ENCODE measurements at places on chromosomes 2 and 18. TPM values are rescaled to one million over a fixed set of nuclear protein-coding genes. Genes with fewer than 3 reads are reported as not detected.

DNA sequence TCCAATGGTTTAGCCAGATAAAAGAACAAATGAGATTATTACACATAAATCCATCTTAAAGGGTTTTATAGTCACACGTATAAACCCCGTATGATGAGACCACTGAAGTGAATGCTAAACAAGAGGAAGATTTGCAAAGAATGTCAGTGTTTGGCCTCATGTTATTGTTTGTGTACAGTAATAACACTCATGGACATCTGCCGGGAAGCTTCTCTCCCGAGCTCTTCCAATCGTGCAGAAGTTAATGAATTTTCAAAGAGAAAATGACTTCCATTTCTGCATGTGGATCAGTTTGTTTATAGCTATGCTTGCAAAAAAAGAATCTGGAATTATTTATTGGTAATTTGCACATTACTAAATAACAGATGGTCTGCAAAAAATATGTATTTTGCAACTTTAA lies 88.5 kb upstream of the APCDD1 start:
- H3K36me3 ChIP-seq, result no peaks in the 10 kb centered on the region
- H3K27me3 ChIP-seq, result no peaks in the 10 kb centered on the region
- no peak overlapping the region for H3K27ac ChIP-seq
- DNase-seq, result no peak
- no peaks in the 10 kb centered on the region for H3K4me1 ChIP-seq
- H3K4me3 ChIP-seq, result no peak overlapping the region

NPHP1 gene
- 0.95 TPM for total RNA-seq

RAB17 gene
- 25.1 TPM for total RNA-seq

LYPD6B gene
- total RNA-seq, result 2.6 TPM

SNED1 gene
- total RNA-seq, result 49.6 TPM

DNA sequence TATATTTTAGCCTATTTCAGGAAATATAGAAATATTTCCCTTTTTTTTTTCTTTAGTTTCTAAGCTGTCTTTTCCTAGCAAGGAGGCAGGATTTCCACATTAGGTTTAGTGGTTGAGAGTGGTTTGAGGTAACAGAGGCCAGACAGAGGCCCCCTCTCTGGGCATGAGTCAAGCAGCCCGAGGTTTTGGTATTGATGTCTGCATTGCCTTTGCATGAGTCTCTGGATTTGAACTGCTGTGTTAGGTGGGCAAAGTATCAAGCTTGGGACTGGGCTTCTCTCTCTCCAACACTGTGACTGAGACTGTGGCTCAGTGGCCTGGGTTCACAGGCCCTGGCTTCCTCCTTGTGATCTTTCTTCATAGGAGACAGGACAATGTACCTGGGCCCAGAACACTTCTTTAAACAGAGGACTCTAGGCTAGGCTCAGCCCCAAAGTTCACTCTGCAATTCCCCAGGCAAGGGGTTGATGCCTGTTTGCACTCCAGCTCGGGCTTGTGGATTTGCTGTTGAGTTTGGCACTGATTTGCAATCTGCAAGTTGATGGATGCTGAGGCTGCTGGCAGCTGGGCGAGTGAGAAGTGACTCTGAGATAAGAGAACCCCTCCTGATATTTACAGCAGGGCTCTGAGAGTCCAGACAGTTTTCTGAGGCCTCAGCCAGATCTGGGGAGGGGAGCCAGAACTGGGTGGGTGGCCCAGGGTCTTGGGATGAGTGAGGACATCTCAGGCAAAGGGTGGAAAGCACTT lies 271.2 kb downstream of the EN1 start:
- no peak overlapping the region for H3K4me3 ChIP-seq
- no peak overlapping the region for H3K27ac ChIP-seq
- H3K36me3 ChIP-seq, result no peaks in the 10 kb centered on the region
- no peaks in the 10 kb centered on the region for H3K4me1 ChIP-seq

GRCh38 chr2:11749646-11750349 lies 3.4 kb downstream of the LPIN1 start:
- peak overlapping the region; percentile 94 for H3K27ac ChIP-seq
- H3K4me3 ChIP-seq, result no peak overlapping the region
- no peaks in the 10 kb centered on the region for H3K36me3 ChIP-seq
- peak; percentile 53 for DNase-seq

DNA sequence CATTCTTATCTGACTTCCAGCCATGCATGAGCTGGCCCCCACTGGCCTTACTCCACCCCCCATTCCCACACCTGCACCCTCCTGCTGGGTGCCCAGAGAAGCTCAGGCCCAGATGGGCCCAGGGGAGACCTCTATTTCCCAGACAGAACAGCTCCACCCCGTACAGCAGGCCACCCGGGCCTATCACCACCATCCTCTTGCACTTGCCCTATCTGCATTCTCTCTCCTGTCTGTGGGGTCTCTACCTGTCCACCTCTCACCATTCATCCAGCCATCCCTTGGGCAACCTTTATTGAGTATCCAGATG lies 25.3 kb upstream of the TNS1 start:
- H3K27ac ChIP-seq, result no peak overlapping the region
- no peak for DNase-seq
- no peak overlapping the region for H3K4me3 ChIP-seq
- no peaks in the 10 kb centered on the region for H3K36me3 ChIP-seq
- no peaks in the 10 kb centered on the region for H3K27me3 ChIP-seq
- H3K4me1 ChIP-seq, result no peaks in the 10 kb centered on the region

- no peaks in the 10 kb centered on the region for H3K4me1 ChIP-seq
- DNase-seq, result no peak
- no peaks in the 10 kb centered on the region for H3K36me3 ChIP-seq
Measured at GRCh38 chr2:188209218-188209617, 82.5 kb upstream of the GULP1 start.

GRCh38 chr18:64713284-64713683 lies 564.4 kb upstream of the LINC00305 start:
- peaks cover 3% of the 10 kb centered on the region for H3K4me1 ChIP-seq
- H3K27me3 ChIP-seq, result no peaks in the 10 kb centered on the region
- no peaks in the 10 kb centered on the region for H3K36me3 ChIP-seq
- no peak overlapping the region for H3K27ac ChIP-seq
- DNase-seq, result no peak

DNA sequence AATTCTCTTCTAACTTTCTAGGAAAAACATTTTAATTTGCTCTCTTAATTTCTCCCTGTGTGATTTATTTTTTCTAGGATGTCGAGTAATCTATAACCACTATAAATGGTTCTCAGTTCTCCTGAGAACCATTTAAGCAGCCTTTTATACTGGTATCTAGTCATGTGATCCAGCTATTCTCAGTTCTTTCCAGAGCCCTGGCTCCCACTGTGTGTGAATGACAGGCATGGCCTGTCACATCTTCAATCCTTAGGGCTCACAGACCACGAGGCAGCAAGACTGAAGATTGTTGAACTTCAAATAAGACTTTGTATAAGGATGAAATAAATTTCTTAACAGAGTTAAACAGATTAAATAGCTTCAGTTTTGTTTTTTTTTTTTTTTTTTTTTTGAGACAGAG lies 219.4 kb downstream of the HNMT start:
- DNase-seq, result no peak

FEV gene
- total RNA-seq, result 1.9 TPM

- DNase-seq, result no peak
- no peaks in the 10 kb centered on the region for H3K36me3 ChIP-seq
- H3K4me3 ChIP-seq, result no peak overlapping the region
- H3K27me3 ChIP-seq, result no peaks in the 10 kb centered on the region
- H3K4me1 ChIP-seq, result peaks cover 3% of the 10 kb centered on the region
Measured at GRCh38 chr2:234630801-234631261, 133.9 kb upstream of the ARL4C start.

DNA sequence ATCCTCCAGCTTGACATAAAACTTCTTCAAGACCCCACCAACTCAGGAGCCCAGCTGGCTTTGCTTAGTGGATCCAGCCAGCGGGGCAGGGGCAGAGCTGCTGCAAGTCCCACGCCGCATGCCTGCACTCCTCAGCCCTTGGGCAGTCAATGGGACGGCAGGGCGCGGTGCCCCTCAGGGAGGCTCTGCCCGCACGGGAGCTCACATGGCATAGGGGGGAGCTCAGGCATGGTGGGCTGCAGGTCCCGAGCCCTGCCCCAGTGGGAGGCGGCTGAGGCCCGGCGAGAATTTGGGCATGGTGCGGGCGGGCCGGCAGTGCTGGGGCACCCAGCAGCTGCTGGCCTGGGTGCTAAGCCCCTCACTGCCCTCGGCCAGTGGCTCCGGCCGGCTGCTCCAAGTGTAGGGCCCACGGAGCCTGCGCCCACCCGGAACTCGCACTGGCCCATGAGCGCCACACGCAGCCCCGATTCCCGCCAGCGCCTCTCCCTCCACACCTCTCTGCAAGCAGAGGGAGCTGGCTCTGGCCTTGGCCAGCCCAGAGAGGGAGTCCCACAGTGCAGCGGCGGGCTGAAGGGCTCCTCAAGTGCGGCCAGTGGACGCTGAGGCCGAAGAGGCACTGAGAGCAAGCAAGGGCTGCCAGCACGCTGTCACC lies 27.2 kb downstream of the IDH1 start:
- no peak overlapping the region for H3K27ac ChIP-seq
- H3K4me3 ChIP-seq, result no peak overlapping the region
- no peaks in the 10 kb centered on the region for H3K36me3 ChIP-seq
- H3K27me3 ChIP-seq, result no peaks in the 10 kb centered on the region
- no peak for DNase-seq

DNA sequence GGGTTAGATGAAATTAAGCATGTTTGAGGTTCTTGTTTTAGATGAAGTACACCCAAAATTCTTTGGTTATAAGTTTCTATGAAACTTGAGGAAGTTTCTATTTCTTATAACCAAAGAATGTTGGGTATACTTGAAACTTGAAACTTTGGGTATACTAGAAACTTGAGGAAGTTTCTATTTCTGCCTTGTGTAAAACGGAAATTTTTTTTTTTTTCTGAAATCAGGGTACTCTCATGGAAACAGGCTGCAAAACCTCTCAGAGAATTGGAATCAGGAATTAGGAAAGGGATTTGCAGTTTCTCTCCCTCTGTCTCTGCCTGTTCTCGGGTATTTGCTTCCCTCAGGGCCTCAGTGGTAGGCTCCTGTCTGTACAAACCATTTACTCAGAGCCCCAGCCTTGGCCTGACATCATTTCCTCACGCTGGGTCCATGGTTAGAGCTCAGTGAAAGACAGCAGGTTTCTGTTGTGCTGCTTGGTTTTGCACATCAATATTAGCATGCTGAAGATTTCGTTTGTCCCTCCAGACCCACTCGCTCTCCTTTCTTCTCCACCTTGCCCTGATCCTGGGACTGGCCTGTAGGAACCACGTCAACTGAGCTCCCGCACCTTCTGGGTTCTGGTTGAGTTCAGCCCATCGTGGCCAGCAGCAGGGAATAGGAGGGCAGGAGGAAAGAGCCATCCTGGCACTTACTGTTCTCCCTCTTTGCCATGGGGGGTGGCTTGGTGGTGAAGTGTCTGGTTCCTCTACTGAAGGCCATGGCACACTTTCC lies 106.4 kb downstream of the POLR1A start:
- H3K27ac ChIP-seq, result peak overlapping the region; percentile 82
- no peak overlapping the region for H3K4me3 ChIP-seq
- H3K4me1 ChIP-seq, result peaks cover 41% of the 10 kb centered on the region

DNA sequence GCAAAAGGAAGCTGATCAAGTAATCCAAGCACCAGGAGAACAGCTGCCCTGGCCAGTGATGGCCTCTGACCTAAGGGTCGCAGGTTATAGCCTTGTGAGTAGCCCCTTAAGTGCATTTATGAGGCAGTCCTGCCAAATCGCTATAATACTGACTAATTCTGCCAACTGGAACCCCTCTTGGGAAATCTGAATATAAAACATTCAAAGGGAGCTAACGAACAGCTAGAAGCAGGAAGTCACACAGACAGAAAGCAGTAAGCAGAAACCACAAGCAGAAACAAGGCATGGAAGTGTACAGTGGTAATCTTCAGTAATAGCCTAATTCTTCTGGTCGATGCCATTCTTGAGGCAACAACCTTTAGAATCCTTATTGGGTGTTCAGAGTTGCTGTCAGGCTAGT lies 521.3 kb downstream of the METTL4 start:
- H3K4me3 ChIP-seq, result no peak overlapping the region
- H3K36me3 ChIP-seq, result no peaks in the 10 kb centered on the region
- DNase-seq, result no peak
- H3K4me1 ChIP-seq, result no peaks in the 10 kb centered on the region

LCT gene
- not detected for total RNA-seq

PNPT1 gene
- total RNA-seq, result 2.2 TPM

- no peaks in the 10 kb centered on the region for H3K4me1 ChIP-seq
- H3K4me3 ChIP-seq, result no peak overlapping the region
- no peaks in the 10 kb centered on the region for H3K27me3 ChIP-seq
- DNase-seq, result no peak
- H3K27ac ChIP-seq, result no peak overlapping the region
Measured at GRCh38 chr18:74326231-74326630, 10.6 kb downstream of the C18orf63 start.

- no peaks in the 10 kb centered on the region for H3K36me3 ChIP-seq
- H3K4me3 ChIP-seq, result no peak overlapping the region
- H3K27ac ChIP-seq, result peak overlapping the region; percentile 69
- H3K4me1 ChIP-seq, result peaks cover 63% of the 10 kb centered on the region
- no peak for DNase-seq
- no peaks in the 10 kb centered on the region for H3K27me3 ChIP-seq
Measured at GRCh38 chr2:128305555-128306080, 13.1 kb downstream of the HS6ST1 start.

DNA sequence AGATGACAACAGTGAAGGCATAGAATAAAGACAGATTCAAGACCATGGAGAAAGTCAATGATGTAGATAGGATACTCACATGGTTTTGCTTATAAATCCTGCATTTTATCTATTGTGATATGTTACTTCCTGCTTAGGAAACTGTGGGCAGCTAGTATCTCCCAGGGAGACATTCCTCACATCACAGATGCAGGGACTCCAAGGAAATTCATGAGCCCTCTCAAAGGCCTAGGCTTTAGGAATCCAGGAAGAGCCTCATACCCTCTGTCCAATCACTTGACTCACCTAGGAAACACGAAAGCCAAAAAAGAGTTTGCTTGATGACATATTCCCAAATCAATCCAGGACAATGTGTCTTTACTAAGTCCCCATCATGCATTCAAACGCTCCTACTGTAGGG lies 247.8 kb upstream of the KLHL29 start:
- no peak overlapping the region for H3K4me3 ChIP-seq
- no peak for DNase-seq
- no peaks in the 10 kb centered on the region for H3K4me1 ChIP-seq
- no peak overlapping the region for H3K27ac ChIP-seq

- DNase-seq, result no peak
- H3K36me3 ChIP-seq, result no peaks in the 10 kb centered on the region
- no peaks in the 10 kb centered on the region for H3K4me1 ChIP-seq
- H3K27ac ChIP-seq, result no peak overlapping the region
- H3K4me3 ChIP-seq, result no peak overlapping the region
- no peaks in the 10 kb centered on the region for H3K27me3 ChIP-seq
Measured at GRCh38 chr2:241074901-241075540, 27.1 kb downstream of the MTERF4 start.

GRCh38 chr2:168146892-168147810 lies 100.2 kb downstream of the STK39 start:
- H3K4me1 ChIP-seq, result no peaks in the 10 kb centered on the region
- no peak for DNase-seq
- H3K27ac ChIP-seq, result no peak overlapping the region
- no peak overlapping the region for H3K4me3 ChIP-seq

- no peaks in the 10 kb centered on the region for H3K36me3 ChIP-seq
- DNase-seq, result no peak
- H3K27ac ChIP-seq, result no peak overlapping the region
- no peaks in the 10 kb centered on the region for H3K27me3 ChIP-seq
Measured at GRCh38 chr18:68033466-68033865, 516.9 kb upstream of the DSEL start.

All from transverse colon (tissue), 4 donors.